Skeletal muscle cell (primary cell): ENCODE measurements at places on chromosomes 3 and 15.

DNA sequence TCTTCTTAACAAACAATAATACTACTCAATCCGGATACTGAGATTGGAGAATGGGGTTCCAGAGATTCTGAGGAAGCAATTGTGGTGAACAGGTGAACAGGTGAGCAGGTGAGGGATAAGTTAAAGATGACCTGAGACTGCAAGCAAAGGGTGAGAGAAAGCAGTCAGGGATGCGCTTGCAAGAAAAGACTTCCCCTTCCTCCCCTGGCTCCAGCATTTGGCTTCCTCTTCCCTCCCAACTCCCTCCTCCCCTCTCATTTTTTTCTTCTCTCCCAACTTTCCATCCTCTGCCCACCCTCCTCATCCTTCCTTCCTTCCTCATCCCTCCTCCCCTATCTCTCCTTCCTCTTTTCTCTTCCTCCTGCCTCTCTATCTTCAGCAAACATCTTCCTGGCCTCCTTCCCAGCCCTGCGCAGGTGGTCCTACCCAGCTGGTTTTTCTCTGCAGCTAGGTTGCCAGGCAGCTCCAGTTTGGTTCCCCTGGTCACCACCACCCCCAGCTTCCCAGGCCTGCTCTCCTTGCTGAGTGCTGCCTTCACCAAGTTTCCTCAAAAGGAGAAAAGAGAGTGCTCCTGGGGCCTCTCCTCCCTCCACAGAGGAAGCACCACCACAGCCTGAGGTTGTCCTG lies 10.4 kb upstream of the VIPR1 start:
- DNase-seq = no peak

DNA sequence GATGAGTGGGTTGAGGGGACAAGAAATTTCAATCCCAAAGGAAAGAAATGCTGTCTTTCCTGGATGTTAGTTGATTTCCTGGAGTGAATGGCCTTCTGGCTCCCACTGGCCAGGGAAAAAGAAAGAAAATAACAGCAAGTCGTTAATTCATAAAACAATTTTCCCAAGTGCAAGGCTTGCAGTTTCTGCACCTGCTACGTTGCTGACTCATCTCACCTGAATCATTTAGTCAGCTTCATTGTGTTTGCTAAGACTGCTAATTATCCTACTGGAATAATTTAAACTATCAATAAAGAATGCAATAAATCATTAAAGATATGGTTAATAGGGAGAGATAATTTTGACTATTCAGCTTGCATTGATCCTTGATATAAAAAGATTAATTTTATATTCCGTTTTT lies 387.6 kb downstream of the ROBO2 start:
- DNase-seq = no peak

- no peak for DNase-seq
Measured at GRCh38 chr3:37307321-37307720, 132.9 kb upstream of the LRRFIP2 start.

- peak; percentile 36 for DNase-seq
Measured at GRCh38 chr15:71448688-71449114, 333.4 kb downstream of the THSD4 start.

DNA sequence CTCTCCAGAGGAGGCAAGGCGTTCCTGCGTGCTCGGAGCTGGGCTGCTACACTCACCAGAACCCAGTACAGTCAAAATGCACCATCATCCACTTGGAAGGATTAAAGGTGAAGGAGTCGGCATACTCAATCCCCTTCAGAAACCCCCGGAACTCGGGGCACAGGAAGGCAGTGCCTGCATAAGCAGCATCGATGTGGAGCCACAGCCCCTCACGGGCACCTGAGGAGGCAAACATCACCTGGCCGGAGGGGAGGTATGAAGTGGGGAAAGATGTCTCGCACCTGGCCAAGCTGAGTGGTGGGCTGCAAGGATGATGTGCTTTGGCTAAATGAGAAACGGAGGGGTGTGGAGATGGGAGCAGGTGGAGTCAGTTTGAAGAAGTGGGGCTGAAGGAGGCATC lies 13.0 kb downstream of the HDC start:
- no peak for DNase-seq
